ENCODE measurements at places on chromosomes 5 and 9.

- H3K27me3 ChIP-seq = peaks cover 5% of the 10 kb centered on the region
- H3K36me3 ChIP-seq = no peaks in the 10 kb centered on the region
Measured at GRCh38 chr9:87464110-87464991, 33.3 kb upstream of the DAPK1 start.

DNA sequence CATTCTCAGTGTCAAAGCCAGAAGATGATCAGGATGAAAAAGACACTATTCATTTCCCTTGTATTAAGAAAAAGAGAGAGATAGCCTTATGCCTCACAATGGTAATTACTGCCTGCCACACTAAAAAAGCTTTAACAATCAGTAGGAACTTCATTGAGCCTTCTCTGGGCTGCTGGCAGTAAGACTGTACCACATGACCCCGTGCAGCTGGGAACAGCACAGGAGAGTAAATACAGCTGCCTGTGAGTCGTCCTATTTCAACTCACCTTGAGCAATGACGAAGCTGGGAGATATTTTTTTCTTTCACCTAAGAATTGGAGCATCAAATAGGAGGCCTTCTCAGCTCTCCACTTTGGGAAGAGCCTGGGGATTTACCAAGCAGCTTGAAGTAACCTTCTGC is 316.3 kb downstream of the GABRB2 start:
- no peak for DNase-seq
- H3K36me3 ChIP-seq = no peaks in the 10 kb centered on the region
- no peak overlapping the region for H3K4me3 ChIP-seq
- no peak overlapping the region for H3K27ac ChIP-seq
- no peaks in the 10 kb centered on the region for H3K4me1 ChIP-seq
- no peaks in the 10 kb centered on the region for H3K27me3 ChIP-seq

GRCh38 chr9:124754289-124754688 is 16.8 kb downstream of the NR6A1 start:
- DNase-seq = no peak
- peaks cover 20% of the 10 kb centered on the region for H3K4me1 ChIP-seq
- no peak overlapping the region for H3K4me3 ChIP-seq
- peak overlapping the region; percentile 68 for H3K27ac ChIP-seq
- no peaks in the 10 kb centered on the region for H3K36me3 ChIP-seq
- peaks cover 75% of the 10 kb centered on the region for H3K27me3 ChIP-seq

DNA sequence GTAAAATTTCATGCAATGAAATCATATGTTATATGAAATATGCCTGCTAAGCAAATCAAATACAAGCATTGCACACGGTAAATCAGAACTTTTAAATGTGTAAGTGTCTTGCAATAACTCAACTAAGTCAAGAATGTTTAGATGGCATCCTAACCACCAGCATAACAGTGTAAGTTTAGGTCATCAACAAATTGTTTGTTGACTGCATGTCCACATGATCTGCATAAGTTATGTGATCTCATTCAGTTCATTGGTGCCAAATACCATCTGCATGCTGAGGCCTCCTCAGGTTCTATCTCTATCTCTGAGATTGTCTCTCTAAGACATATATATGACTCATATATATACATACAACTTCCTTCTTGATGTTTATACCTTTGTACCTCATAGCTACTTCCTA is 159.6 kb upstream of the STK32A start:
- no peaks in the 10 kb centered on the region for H3K27me3 ChIP-seq
- no peaks in the 10 kb centered on the region for H3K4me1 ChIP-seq
- no peak overlapping the region for H3K27ac ChIP-seq
- H3K36me3 ChIP-seq = no peaks in the 10 kb centered on the region
- DNase-seq = no peak

DNA sequence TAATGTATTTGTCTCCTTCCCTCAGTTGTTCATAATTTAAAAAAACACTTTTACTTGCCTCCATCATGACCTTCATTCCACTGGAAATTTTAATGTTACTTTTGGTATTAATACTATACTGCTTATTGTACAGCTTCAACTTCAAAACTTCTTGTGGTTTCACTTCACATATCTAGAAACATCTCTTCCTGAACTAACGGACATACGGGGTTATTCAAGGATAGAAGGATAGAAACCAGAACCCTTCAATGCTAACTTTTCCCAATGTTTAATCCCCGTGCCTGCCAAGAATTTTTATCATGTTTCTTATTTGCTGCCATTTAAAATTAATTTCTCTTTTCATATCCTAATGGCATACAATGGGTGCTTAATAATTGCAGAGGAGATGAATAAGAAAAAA is 36.3 kb upstream of the SETD9 start:
- peaks cover 84% of the 10 kb centered on the region for H3K36me3 ChIP-seq
- no peaks in the 10 kb centered on the region for H3K27me3 ChIP-seq
- no peak overlapping the region for H3K4me3 ChIP-seq
- H3K4me1 ChIP-seq = peaks cover 29% of the 10 kb centered on the region

- H3K4me3 ChIP-seq = no peak overlapping the region
- H3K36me3 ChIP-seq = no peaks in the 10 kb centered on the region
- no peak for DNase-seq
- no peak overlapping the region for H3K27ac ChIP-seq
- H3K27me3 ChIP-seq = peaks cover 54% of the 10 kb centered on the region
- H3K4me1 ChIP-seq = peaks cover 18% of the 10 kb centered on the region
Measured at GRCh38 chr5:122073864-122074263, 4.2 kb downstream of the LOX start.

DNA sequence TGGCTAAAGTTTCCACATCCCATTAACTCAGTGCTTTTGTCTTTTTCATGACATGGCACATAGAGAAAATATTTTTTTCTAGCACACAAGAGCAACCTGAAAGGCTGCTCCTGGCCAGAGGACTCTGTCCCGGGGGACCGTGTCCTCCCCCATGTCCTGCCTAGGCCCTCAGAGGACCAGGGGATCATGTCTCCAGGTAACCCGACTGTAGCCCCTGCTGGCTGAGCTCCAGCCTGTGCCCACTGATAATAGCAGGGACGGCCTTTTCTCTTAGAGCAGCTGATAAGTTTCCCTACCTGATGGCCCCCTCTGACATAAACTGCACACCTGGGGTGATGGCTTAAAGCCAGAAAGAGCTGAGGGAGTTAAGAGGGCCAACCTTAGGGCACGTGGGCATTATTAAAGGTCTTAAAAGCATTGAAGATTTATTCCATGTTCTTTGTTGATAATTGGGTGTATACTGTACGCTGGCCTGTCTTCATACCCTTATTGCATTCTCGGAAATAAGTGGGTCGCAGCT is 5.9 kb downstream of the HDHD3 start:
- no peak overlapping the region for H3K27ac ChIP-seq
- peaks cover 13% of the 10 kb centered on the region for H3K4me1 ChIP-seq
- no peak overlapping the region for H3K4me3 ChIP-seq
- H3K27me3 ChIP-seq = no peaks in the 10 kb centered on the region

GRCh38 chr9:36665921-36666431 is 93.3 kb downstream of the MELK start:
- H3K4me3 ChIP-seq = no peak overlapping the region
- peaks cover 18% of the 10 kb centered on the region for H3K4me1 ChIP-seq
- no peak overlapping the region for H3K27ac ChIP-seq

DNA sequence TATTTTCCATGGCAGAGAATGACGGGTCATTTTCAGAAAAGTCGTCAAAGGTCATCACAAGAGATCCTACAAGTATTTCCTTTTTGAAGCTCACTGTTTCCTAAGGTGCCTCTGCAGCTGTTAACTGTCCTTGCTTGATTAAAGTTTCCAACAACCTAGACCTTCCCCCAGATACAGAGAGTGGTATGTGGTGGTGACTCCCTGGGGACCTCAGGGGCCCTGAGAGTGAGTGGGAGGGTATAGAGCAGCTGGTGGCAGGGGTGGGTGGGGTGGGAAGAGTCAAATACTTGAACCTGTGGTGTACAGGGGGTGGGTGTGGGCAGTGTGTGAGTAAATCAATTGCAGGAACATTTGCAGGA is 1.6 kb upstream of the CD72 start:
- no peaks in the 10 kb centered on the region for H3K27me3 ChIP-seq
- no peak overlapping the region for H3K4me3 ChIP-seq
- peak overlapping the region; percentile 89 for H3K27ac ChIP-seq
- DNase-seq = no peak
- H3K4me1 ChIP-seq = peaks cover 46% of the 10 kb centered on the region

GRCh38 chr5:32275396-32275741 is 37.4 kb downstream of the MTMR12 start:
- peaks cover 62% of the 10 kb centered on the region for H3K36me3 ChIP-seq
- no peaks in the 10 kb centered on the region for H3K27me3 ChIP-seq
- no peak for DNase-seq
- peaks cover 43% of the 10 kb centered on the region for H3K4me1 ChIP-seq
- no peak overlapping the region for H3K27ac ChIP-seq
- H3K4me3 ChIP-seq = no peak overlapping the region

GRCh38 chr5:107501965-107502675 is 168.6 kb downstream of the EFNA5 start:
- peaks cover 20% of the 10 kb centered on the region for H3K27me3 ChIP-seq
- H3K36me3 ChIP-seq = no peaks in the 10 kb centered on the region
- no peak for DNase-seq
- H3K27ac ChIP-seq = no peak overlapping the region
